Hematopoietic multipotent progenitor cell treated with erythropoietin and hydrocortisone succinate and interleukin-3 and kit ligand, for 17 days (in vitro differentiated cells): ENCODE measurements at places on chromosomes 6 and 20.
A peak's percentile ranks its signal among the peaks of the same experiment; 100 is the strongest.

DNA sequence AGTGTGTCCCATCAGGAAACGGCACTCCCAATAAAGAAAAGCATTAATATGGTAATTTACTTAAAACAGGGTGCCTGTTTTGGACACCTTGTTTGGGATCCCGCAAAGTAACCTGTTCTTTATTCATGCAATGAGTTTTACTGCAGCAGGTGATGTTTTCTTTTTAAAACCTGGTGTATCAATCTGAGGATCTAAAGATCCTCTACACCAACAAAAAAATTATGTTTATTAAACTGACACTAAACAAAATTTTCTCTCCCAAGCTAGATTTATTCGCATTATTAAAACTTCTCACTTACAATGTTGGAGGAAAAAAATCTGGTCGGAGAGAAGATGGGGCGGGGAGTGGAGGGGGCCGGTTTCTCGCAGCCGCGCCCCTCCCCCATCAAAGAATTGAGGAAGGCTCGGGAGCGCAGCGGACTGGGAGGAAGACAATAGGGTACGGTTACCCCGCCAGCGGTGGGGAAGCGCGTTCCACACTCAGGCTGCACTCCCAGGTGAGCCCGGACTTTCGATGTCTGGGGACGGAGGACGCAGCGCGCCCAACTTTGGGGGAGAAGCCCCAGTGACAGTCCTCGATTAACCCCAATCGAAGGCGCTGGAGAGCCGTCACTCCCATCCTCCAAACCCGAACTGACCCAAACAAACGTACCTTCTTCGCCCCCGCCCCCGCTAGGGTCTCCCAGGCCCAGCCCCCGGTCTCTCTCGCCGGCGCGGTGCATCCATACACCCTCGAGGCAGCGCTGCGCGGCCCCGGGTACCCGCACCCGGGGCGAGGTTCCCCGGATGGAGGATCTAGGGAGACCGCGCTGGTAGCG, 1.3 kb downstream of the CD24 start:
- no peak for DNase-seq

- no peak for DNase-seq
Observed at GRCh38 chr6:20498041-20498385, 36.2 kb upstream of the CDKAL1 start.

DNA sequence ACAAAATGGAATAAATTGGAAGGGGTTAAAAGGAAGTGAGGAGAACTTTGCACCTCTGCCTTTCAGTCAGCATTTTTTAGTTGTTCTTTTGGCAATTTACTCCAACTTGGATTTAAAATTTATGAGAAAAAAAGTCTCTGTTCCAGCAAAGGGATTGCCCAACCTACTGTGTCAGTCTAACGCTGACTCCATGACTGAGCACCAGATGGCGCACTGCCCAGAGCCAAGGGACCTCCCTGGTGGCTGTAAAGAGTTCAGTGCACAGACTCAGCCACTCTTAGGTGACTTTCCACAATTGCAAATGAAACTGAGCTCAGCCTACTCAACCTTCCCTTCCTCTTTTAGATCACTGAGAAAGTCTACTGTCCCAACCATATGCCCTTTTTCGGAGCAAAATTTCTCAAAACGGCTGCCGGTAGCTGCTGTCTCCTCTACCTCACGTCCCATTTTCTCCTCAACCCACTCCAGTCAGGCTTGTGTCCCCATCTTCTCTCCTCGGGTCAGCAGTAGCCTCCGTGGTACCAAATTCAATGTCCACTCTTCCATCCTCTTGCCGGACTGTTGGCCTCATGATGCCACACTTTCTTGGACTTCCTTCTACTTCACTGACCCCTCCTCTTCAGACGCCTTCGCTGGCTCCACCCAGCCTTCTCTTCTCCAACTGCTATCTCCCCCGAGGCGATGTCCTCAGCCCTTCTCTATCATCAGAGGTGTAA, 38.7 kb downstream of the GSTA2 start:
- DNase-seq: peak; percentile 37

DNA sequence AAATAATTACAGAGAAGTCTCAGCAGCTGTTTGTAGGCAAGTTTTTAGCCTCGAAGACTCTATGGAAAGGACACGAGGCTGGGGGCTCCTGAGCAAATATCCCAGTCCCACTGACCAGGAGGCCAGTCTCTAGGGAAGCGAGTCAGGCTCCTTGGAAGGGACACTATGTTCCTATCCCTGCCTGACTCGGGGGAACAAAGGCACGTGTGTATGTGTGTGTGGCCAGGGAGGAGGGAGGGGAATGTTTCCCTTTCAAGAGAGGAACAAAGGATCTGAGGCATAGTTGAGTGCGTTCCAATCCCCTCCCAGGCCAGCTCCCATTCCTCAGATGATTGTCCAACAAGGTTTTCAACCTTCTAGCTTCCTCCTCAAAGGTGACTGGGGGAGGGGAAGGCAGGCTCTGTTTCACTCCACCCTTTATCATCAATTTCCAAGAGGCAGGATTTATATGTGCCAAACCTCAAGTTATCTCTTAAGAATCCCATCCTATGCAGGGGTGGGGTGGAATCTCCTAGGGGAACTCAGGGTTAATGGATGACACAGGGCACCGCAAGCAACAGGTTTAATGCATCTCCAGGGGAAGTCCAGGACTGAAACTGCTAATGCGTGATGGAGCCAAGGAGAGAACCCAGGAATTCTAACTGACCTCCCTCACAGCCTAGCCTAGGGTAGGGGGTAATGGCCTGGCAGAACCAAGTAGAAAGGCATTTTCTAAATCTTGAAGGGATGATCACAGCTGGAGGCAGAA, 9.9 kb downstream of the BCL2L1 start:
- peak; percentile 59 for DNase-seq

DNA sequence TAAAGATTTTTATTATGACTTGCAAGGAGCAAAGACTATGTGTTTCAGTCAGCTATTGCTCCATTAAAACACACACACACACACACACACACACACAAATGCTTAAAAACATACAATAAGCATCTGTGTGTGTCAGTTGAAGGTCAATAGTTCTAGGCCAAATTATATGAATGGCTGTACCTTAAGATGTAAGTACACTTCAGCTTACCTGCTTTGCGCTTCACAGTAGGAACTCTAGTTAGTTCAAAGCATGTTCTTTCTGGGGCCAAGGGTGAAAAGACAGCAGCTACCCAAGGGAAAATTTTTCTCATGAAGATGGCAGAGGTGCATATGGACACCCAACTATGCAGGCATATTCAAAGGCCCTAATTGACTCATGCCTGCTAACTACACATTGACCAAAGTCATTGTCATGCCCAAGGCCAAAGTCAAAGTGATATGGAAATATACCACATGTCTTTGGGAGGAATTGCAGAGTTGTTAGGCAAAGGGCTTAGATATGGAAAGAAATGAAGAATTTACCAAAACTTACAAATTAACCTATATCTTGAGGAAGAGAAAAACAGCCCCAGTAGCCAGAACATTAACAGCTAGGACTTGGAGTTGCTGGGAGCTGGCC, 61.9 kb upstream of the BTN3A2 start:
- DNase-seq: no peak

DNA sequence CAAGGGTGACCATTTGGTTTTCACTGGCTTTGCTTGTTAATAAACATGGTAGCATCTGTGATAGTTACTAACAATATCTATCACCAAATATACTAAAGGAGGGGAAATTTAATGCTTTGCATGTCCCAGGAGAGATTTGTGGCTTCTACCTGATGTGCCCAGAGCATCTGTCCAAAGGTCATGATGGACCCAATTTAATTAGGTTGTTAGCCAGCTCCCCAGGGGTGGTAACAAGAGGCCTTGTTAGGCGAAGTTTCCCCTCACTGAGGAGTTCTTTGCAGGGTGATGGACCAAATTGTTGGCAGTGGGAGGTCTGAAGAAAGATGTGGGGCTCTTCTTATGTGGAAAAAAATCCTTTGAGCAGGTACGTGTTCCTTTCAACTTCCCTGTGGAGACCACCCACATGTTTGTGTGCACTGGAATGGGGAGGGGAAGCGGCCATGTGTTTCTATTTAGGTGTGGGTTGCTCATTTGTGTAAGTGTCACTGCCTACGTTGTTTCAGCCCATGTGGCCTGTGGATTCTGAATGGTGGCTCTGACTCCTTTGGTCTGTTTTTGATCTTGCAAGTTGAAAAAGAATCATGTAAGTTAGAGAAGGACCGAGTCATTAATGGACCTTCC, 137.6 kb downstream of the CLIC5 start:
- no peak for DNase-seq

GRCh38 chr20:7348253-7348652, 580.8 kb downstream of the BMP2 start:
- no peak for DNase-seq

DNA sequence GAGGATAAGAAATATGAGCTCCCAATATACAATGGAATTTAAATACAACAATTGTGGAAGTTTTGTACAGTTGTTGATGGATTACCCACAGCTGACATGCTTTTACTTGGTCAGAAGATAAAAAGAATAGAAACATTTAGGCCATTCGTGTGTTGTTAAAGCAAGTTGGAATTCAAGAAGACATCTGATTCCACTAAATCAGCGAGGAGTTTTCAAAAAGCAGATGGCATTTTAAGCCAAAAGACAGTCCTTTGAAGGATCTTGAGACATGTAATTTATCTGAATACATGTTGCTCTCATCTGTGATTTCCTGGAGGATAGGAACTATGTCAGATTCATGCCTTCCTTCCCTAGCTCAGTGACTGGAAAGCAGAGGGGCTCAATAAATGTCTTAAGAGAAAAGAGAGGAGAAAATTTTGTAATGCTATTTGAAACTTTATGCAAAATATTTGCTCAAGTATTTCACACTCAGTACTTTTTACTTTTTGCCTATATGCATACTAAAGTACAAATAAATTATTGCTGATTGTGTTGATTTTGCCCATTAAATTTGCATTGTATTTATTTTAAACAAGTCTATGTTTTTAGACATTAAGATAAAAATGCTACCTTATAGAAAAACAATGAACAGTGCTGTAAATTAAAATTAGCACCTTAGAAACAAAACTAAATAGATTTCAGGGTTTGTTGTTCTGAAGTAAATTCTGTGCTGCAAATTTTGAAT, 733.8 kb upstream of the FLRT3 start:
- no peak for DNase-seq

DNA sequence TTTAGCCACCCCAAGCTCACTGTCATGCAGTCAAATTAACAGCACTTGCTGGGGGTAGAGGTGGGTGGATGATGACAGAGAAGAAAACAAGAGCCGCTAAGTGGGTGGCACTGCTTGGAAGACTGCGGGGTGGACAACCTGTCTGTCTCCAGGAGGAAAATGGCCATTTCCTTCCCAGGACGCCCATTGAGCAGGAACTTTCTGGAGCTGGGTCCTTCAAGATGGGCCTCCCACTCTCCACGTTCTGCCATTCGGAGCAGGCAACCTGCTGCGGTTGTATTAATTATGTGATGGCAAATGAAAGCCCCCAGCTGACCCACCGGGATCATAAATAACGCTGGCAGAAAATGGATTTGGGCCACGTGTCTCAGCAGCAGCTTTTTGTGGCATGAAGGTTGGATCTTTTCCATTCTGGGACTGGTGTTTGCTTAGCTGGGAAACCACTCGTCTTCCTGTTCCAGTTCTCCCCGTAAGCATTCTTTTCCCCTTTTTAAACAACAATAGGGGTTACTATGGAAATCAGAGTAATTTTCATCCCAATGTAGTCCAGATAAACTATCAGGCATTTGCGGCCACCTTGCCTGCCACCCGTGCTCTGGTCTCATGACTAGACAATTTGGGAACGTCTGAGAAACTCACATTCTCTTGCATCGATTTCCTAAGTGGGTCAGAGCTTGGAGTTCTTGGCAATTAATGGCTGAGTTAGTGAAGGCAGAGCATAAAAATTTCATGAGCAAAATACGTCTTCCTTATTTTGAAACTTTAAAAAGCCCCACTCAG, 215.5 kb downstream of the ANKRD60 start:
- no peak for DNase-seq
